ENCODE measurements at places on chromosomes 12 and 14. TPM values are rescaled to one million over a fixed set of nuclear protein-coding genes. Genes with fewer than 3 reads are reported as not detected.

The RACGAP1 gene
- total RNA-seq = 17.8 TPM

DNA sequence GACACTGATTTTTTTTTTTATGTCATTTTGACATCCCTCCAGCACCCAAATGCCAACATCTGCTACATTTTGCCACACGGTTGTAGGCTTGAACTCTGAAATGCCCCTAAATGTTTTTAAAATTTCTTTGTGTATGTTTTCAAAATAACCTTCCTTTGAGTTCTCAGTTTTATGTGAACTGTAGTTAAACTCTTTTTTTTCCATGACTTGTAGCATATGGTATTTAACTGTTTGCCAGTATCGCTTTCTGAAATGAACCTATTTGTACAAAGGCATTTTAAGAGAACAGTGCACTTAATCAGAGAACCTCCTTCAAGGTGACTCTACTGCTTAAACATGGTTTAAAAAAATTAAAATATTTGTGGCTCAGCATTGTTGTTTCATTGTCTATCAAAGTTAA is 61.5 kb downstream of the PDE3A start:
- no peaks in the 10 kb centered on the region for H3K27me3 ChIP-seq
- no peaks in the 10 kb centered on the region for H3K36me3 ChIP-seq
- no peak for DNase-seq
- peaks cover 77% of the 10 kb centered on the region for H3K4me1 ChIP-seq
- H3K4me3 ChIP-seq = no peak overlapping the region

GRCh38 chr12:25958428-25959070 is at the start of gene RASSF8:
TSS of gene RASSF8 (plus strand) at chr12:25958682. CDS start at chr12:26055344, 96,662 bp downstream.
- peak; percentile 79 for DNase-seq
- H3K4me3 ChIP-seq = peak within 1 kb of the TSS; percentile 92
- peaks cover 34% of the 10 kb centered on the region for H3K4me1 ChIP-seq
- no peaks in the 10 kb centered on the region for H3K27me3 ChIP-seq
- H3K27ac ChIP-seq = peak within 1 kb of the TSS; percentile 88
- peaks cover 24% of the 10 kb centered on the region for H3K36me3 ChIP-seq

DNA sequence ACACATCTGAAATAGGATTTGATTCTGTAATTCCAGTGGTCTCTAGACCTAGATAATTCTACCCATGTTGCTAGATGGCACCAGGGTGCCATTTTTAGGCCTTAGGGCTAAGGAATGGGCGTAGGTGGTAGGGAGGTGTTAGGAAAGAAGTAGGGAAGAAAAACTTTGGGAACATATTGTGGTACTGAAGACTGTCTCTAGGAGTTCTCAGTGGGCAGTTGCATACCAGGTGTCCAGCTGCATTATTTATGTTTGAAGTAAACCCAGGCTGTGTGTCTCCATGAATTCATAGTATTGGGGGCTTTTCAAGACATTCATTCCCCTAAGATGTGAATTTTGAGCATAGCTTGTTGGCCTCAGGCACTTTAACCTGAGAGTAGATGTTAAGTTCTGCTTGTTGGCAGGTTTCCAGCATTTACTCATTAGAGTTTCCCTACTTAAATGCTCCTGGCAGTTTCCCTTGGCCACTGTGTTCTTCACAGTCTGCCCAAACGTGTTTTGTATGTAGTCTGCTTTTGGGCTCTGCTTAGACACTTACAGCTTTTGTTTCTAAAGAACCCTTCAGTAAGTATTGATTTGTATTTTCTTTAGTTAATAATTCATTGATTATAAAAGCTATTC is 31.5 kb upstream of the CCT2 start:
- peak; percentile 16 for DNase-seq
- no peaks in the 10 kb centered on the region for H3K27me3 ChIP-seq
- H3K27ac ChIP-seq = no peak overlapping the region
- no peak overlapping the region for H3K4me3 ChIP-seq

Measured in heart right ventricle (tissue), 16 donors.